ENCODE measurements at places on chromosomes 16 and 17.

- DNase-seq, result peak; percentile 61
These were observed 14.7 kb upstream of the PABPN1L start for GRCh38 chr16:88881007-88881615.

GRCh38 chr16:1772908-1773702 is at the start of gene MRPS34:
TSS of gene MRPS34 (minus strand) at chr16:1773134. CDS start at chr16:1773119, 15 bp downstream.
- DNase-seq, result peak; percentile 95

GRCh38 chr17:59355030-59355701 is 23.7 kb downstream of the YPEL2 start:
- DNase-seq, result no peak

DNA sequence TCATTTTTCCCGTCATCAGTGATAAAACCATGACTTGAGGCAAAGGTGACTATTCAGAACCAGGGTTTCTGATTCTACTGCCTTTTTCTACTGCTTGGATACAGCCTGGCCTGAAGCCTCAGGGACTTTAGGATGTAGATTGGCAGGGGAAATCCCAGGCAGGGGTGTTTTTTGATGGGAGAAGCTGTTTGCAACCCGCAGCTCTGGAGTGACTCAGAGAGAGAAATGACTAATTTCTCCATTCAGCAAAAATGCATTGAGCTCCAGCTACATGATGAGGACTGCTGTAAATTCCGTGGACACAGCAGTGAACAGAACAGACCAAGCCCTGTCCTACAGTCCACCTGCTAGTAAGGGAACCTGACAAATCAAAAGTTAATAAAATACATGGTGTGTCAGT is 560.6 kb downstream of the CDH13 start:
- DNase-seq, result no peak

DNA sequence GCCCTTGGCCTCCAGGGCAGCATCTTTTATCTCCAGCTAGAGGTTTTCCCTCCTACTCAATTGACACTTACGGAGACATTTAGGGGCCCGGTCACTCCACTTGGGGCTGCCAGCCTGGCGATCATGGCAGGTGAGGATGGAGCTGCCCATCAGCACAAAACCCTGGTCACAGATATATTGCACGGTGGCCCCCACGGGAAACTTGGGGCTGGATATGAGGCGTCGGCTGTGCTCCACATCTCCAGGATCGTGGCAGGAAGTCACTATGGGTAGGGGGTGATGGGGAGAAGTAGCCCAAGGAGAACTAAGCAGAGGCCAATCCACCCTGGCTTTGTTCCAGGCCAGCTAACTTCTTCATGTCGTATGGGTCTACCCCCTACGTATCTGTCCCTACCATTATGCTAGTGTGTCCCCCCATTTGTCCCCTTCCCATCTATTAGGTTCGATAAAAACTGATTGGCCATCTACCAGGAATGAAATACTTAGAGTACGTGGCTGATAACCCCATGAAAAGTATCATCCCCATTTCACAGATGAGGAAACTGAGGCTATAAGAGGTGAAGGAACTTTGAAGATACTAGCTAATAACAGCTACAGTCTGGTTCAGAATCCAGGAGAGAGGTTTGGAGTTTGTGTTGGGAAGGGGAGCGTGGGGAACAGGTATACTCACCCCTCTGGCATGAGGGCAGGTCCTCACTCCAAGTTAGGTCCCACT is 6.1 kb upstream of the PHF12 start:
- no peak for DNase-seq

- no peak for DNase-seq
These were observed 249.5 kb upstream of the RBFOX1 start for GRCh38 chr16:7083096-7083495.

DNA sequence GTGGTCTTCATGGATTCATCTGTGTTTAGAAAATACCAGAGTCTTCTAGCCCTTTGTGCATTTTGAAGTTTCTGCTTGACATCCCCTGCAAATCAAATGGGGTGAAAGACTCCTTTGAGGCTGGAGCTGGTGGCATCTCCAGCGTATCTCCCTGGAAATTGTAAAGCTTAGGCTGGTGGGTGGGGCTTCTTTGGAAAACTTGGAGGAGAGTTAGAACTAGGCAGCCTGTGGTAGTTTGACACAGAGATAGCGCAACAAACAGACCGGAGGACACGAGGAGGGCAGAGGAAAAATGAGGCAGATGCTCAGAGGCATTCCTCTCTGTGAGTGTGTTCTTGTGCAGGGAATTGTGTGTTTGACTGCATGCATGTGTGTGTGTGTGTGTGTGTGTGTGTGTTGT is 116.3 kb downstream of the IRX5 start:
- no peak for DNase-seq

DNA sequence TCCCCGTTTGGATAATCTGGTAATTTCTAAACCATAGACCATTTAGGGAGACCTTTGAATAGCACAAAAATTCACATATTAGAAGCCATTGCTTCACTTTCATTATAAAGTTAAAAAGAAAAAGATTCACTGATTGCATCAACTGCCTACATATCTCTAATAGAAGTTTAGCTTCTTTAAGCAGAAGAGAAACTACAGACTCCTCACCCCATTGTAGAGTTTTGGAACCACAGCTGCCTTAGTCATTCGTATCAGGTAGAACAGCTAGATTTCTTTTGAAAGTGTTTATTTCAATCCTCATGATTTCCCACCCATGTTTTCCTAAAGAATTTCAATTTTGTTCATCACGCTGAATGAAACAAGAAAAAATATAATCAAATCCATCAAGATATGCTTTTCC is 144.8 kb downstream of the CDH8 start:
- DNase-seq, result no peak

DNA sequence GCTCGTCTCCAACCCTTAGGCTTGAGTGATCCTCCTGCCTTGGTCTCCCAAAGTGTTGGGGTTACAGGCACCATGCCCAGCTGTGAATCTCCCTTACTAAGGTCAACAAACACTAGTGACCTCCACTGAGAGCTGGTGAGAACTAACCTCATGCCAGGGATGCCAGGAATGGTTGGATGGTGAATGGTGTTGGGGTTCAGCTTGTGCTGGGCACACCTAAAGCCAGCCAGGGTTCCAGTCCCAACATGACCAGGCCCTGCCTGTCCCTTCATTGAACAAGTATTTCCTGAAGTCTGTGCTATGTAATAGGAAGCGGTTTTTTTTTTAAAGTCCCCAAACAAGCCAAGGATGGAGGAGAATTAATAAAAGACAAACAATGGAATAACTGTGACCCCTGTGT is 56.0 kb upstream of the TOB1 start:
- DNase-seq, result no peak

DNA sequence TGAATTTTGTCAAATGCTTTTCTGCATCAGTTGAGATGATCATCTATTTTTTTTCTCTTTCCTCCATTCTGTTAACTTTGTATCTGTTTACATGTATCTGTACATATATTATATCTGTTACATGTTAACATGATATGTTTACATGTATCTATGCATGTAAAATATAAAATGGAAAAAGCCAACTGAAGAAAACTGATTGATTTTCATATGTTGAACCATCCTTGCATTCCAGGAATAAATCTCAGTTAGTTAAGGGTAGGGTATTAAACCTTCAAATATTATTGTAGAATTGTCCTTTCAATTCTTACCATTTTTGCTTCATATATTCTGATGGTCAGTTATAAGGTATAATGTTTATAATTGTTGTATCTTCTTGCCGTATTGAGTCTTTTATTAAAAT is 336.1 kb downstream of the ZFHX3 start:
- DNase-seq, result no peak

DNA sequence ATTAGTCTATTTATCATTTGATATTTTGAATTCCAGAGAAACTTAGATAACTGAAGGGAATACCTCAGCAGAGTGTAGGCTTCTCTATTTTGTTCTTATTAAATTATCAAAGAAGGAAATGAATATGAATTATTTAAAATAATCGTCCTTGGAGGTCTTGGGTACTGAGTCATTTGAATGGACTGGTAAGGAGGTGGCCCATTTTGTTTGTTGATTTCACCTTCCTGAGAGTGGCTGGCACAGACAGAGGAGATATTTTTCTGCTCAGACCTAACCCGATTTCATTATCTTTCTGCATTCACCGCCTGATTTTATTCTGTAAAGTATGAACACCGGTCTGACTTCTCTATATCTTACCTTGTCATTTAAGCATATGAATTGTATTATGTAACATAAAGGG is 88.0 kb downstream of the USP22 start:
- DNase-seq, result no peak

- no peak for DNase-seq
These were observed 21.1 kb downstream of the MINK1 start for GRCh38 chr17:4854111-4854681.

GRCh38 chr16:74117798-74118197 is 178.8 kb upstream of the PSMD7 start:
- DNase-seq, result no peak

DNA sequence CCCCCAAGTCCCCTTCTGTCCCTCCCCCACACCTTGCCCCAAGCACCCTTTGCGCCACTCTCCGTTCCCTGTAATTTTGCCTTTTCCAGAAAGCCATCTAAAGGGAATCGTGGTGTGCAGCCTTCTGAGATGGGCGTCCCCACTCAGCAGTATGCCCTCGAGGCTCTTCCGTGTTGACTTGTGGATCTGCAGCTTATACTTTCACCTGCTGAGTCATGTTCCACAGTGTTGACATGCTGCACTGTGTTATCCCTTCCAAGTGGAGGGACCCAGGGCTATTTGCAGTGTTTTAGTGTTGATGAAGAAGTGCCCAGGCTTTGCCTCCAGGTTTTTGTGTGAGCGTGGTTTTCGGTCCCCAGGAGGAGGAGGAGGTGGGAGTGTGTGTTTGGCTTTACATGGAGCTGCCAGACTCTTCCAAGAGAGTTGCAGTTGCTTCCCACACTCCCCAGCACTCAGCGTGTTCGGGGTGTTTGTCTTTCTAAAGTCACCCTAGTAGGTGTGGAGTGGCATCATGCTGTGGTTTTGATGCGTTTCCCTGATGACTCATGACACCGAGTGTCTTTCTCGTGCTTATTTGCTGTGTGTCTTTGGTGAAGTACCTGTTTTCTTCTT is 32.1 kb upstream of the JPT2 start:
- DNase-seq, result no peak

DNA sequence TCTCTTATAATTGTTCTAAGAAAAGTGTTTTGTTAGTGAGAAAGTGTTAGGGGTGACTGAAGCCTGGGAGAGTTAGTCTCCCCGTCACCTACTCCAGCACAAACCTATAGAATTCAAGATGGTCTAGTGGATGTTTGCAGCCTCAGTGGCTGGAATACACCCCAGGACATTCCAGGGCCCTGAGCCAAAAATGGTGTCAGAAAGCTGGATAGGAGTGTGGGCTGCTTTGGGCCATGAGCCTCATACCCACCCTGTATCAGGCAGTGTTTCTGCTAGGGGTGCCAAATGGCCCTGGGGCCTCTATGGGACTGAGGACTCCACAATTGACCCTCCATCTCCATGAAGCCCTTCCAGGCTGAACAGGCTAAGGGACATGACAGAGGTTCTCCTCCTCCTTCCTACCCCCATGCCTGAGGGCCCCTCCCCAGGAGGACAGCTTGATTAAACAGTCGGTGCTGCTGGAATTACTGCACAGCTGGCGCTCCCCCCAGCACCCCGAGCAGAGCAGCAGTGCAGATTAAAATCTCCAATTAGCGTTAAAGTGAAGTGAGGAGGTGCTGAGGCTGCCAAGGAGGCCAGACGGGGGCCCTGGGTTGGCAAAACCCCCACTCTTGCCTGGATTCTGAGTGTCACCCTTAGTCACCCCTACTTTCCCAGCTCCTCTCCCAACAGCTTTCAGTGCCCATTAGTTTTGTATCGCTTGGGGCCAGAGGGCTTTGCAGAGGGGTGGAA is 59.1 kb downstream of the NEUROD2 start:
- no peak for DNase-seq

DNA sequence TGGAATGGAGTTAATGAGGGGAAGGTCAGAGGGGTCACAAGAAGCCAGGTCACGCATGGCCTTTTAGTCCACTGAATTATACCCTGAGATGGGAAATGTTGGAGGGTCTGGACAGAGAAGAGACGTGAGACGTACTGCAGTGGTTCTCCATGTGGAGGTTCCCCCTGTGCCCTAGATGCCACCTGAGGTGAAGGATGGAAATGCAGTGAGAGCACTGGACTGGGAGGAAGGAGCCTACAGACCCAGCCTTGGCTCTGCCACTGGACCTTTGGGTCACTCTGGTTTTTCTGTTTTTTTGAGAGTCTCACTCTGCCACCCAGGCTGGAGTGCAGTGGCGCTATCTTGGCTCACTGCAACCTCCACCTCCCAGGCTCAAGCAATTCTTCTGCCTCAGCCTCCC is 1.8 kb upstream of the PLSCR3 start:
- no peak for DNase-seq

- peak; percentile 26 for DNase-seq
These were observed 11.6 kb downstream of the COPZ2 start for GRCh38 chr17:48025904-48026501.

DNA sequence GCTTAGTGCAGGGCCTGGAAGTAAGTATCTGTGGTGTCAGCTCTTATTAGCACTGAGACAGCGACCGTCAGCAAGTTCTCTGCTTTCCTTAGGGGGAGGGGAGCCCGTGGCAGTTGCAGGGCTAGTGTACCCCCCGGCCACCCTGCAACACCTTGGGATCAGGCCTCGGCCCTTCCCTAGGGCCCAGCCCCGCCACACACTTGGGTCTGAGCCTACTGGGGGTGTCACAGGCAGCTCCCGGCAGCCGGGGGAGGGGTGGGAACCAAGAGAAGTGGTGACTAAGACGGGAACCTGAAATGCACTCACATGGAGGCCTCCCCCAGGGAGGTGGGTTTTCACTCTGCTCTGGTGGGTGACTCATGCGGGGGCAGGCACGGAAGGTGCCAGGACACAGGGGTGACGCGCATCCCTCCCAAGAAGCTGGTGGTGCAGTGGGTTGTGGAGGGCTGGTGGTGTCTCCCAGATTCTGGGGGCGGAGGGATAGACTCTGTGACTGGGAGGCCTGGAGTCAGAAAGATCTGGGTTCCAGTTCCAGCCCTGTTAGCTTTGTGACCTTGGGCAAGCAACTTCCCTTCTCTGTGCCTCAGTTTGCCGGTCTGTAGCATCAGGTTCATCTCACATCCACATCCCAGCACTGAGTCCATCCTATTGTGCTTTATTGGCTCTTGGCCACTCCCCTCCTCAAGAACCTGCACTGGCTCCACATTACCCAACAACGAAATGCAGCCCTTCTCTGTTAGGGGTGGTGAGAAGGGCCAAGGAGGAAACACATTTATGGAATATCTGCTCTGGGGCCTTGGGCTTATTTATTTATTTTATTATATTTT is 44.5 kb downstream of the LAT start:
- DNase-seq, result peak; percentile 57

- peak; percentile 80 for DNase-seq
These were observed 103.7 kb downstream of the GRIN2A start for GRCh38 chr16:10078541-10078949.

- no peak for DNase-seq
These were observed 26.7 kb downstream of the DNASE1 start for GRCh38 chr16:3681206-3681605.

Data from GM23338 (cell line).